ENCODE measurements at places on chromosomes 1 and 21.
A peak's percentile ranks its signal among the peaks of the same experiment; 100 is the strongest.

DNA sequence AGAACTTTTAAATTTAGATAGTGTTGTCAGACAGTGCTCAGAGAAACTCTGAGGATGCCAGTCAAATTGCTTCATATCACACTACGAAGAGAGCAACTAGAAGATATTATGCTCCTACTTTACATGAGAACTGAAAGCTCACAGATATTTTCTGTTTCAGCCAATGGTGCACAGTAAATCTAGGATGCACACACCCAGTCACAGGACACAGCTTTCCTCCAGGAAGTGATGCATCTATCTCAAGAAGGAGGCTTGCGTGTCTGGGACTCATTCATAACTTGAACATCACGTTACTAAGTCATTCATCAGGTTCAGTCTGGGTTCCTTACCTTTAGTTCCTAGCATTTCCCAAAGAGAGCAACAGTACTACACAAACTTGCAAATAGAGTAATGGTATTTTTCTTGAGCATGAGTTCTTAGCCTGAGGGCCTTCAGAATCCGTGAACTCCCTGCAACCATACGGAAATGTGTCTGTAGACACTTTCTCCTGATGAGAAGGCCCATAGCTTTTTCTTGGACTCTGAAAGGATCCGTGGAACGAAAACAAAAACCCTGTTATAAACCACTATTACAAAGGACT lies 12.2 kb downstream of the ZNF697 start:
- no peak for DNase-seq

- DNase-seq = no peak
Observed at GRCh38 chr21:41361053-41361785, 608 bp upstream of the MX2 start.

- DNase-seq = peak; percentile 84
Observed at GRCh38 chr1:246283771-246284410, 223.2 kb downstream of the SMYD3 start.

DNA sequence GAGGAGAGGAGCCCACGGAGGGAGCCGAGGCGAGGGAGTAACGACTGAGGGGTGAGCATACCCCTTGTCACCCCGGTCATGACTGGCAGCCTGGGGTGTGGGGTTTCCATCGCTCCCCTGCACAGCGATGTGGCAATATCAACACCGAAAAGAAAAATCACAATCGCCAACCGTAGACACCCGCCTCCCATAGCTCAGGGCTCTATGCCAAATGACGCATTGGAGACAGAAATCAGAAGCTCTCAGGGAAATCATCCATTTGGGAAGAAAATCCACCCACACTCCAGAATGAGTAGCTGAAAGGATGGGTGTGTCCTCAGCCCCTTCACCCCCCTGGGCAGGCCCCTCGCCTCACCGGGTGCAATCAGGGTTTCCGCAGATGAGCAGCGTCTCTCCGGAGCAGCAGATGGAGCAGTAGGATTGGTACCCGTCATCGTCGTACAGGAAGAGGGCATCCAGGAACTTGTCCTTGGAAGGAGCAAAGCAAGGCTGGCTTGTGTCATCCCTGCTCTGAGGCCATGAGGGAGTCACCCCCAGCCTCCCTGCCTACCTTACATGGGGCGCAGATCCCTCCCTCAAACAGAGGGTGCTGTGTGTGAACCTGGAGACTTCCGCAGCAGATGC lies 2.5 kb downstream of the DNMT3L start:
- no peak for DNase-seq

- no peak for DNase-seq
Observed at GRCh38 chr1:163674236-163674635, 352.5 kb downstream of the NUF2 start.

DNA sequence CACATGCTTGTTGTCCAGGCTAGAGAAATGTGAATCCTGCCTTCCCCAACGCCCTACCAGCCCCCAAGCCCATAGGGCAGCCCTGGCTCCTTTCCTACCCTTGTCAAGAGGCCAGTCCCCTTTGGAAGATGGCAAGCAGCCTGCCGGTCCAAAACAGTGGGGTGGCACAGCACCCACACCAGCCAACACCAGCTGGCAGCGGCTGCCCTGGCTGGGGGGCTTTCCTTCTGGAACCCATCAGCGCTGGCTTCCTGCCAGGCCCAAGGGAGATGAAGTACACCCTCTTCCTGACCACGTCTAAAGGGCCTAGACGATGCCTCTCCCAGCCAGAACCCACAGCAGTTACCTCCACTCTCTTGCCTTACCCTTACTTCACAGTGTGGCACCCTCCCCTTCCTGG lies 24.2 kb downstream of the KCNN3 start:
- no peak for DNase-seq

- DNase-seq = no peak
Observed at GRCh38 chr1:81029266-81029665, 771.5 kb upstream of the ADGRL2 start.

DNA sequence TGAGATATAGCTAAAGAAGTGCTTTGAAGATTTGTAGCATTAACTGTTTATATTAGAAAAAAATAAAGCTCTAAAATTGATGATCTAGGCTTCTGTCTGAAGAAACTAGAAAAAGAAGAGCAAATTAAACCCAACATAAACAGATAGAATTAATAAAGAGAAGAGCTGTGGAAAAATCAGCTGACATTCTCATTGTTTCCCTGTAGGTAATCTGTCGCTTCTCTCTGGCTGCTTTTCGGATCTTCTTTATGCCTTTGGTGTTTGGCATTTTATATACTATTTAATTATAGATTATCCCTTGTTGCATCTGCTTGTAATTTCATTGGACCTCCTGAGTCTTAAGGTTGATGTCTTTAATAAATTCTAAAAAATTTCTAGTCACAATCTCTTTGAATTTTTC lies 59.8 kb downstream of the MPZL1 start:
- DNase-seq = no peak

GRCh38 chr1:178579562-178579961 lies 66.7 kb downstream of the TEX35 start:
- no peak for DNase-seq

All from HFF-Myc (cell line).